ENCODE measurements at places on chromosomes 7 and 10.

DNA sequence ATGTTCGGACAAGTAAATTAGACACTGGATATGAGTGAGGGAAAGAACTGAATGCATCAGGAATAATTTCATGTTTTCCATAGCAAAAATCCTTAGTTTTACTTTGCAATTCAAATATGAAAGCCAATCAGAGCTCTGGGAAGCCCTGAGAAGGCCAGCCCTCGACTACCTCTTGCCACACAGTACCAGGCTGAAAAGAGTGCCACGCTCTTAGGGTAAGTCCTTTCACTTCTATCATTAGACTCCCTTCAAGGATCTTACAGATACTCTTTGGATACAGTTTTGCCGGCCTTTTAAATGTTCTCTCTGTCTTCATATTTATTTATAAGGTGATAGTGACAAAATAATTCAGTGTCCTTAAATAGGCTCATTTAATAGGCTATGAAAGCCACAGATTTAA lies 1.9 kb downstream of the COBL start:
- DNase-seq, result no peak

GRCh38 chr7:137618748-137619147 lies 228.0 kb downstream of the DGKI start:
- no peak for DNase-seq

- peak; percentile 40 for DNase-seq
These were observed 40.2 kb downstream of the PDSS1 start for GRCh38 chr10:26737730-26738129.

- DNase-seq, result no peak
These were observed 88.6 kb downstream of the INPP5A start for GRCh38 chr10:132626019-132626760.

- DNase-seq, result no peak
These were observed 6.1 kb upstream of the GUSB start for GRCh38 chr7:65988084-65988483.

DNA sequence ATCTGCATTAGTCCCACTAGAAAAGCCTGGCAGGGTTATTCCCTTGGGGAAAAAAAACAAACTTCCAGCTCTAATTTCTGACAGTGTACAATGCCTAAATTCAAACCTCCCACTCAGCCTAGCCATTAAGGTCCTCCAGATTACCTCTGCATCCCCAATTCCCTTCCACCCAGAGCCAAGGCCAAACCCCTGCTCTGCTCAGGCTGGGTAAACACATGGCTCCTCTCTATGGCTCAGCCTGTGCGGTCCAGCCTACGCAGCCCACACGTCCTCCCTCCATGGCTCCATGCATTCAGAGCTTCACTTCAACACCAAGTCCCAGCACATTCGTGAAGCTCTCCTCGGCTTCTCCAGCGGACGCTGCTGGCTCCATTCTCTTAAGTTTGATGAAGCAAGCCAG lies 5.2 kb downstream of the DLG5 start:
- DNase-seq, result no peak

- DNase-seq, result peak; percentile 45
These were observed 142.2 kb downstream of the DOCK4 start for GRCh38 chr7:112063974-112064373.

DNA sequence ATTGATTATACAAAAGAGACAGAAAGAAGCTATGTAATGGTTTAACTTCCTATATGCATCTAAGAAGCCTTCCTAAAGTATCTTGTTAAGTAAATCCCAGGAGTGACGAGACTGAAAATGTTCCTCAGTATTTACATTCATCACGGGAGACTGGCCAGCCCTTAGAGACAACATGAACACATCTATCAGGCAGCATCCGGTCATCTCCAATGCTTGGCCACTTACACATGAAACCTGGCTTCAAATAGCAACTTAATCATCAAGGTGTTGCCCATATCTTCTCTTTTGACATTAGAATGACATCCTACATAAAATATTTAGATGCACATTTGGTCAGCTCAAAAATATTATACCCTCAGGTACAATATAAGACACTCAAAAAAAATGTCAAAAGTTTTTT lies 33.8 kb downstream of the ERCC6 start:
- DNase-seq, result no peak

- DNase-seq, result no peak
These were observed 1.3 kb downstream of the OR2F2 start for GRCh38 chr7:143936087-143937009.
